ENCODE measurements at places on chromosomes 1 and 21.

- DNase-seq: no peak
Observed at GRCh38 chr1:243731974-243732625, 117.9 kb downstream of the AKT3 start.

DNA sequence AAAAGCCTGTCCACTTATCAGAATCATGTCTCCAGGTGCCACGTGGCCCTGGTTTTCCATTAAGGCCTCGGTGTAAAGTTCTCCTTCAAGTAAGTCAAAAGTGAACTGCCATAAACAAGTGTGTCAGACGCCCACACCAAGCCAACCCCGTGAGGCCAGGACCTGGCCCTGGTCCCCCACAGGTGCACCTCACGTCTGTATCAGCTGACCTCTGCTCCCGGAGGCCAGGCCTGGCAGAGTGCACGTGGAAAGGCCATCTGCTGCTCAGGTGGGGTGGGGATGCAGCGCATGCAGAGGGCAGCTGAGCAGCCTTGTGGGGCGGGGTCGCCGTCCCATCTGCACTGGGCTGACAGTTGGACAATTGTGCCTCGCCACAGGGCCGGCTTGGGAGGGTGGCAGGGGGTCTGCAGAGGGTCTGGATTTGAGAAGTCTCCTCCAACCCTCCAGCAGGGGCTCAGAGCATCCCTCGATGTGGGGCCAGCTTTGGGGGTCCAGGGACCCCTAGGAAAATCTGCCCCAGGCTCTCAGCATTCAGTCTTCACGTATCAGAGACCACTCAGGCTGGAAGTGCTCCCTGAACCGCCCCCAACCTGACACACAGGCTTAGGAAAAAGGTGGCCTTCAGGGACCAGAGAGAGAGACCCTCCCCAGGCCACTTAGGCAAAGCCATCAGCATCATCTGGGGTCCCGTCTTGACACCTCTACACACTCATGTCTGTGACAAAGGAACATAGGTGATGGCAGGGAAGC is 3.0 kb downstream of the SLC19A1 start:
- no peak for DNase-seq

DNA sequence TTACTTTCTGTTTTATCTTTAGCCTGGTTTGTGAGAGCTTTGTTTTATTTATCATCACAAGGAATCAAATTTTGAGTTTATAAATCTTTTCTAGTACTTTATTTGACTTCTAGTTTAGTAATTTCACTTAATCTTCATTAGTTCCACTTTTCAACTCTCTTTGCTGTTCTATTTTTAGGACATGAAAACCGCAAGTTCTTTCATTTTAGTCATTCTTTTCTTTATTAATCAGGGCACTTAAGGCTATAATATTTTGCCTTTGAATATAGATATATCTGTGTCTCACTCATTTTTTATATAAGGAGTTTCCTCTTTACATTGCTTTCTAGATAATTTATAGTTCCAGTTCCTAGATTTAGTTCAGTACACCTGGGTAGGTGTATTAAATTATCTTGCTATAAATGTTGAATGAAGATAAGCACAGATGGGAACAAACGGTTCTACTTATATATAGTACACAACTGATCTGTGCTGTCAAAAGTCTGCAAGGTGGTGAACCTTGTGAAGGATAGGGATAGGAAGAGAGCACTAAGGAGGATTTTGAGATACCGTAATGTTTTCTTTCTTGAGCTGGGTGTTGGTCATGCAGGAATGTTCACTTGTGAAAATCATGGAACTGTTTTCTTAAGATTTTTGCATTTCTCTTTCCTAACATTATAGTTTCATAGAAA is 402.3 kb downstream of the RYR2 start:
- no peak for DNase-seq

GRCh38 chr21:42279888-42280287 is 35.3 kb downstream of the TFF3 start:
- no peak for DNase-seq

DNA sequence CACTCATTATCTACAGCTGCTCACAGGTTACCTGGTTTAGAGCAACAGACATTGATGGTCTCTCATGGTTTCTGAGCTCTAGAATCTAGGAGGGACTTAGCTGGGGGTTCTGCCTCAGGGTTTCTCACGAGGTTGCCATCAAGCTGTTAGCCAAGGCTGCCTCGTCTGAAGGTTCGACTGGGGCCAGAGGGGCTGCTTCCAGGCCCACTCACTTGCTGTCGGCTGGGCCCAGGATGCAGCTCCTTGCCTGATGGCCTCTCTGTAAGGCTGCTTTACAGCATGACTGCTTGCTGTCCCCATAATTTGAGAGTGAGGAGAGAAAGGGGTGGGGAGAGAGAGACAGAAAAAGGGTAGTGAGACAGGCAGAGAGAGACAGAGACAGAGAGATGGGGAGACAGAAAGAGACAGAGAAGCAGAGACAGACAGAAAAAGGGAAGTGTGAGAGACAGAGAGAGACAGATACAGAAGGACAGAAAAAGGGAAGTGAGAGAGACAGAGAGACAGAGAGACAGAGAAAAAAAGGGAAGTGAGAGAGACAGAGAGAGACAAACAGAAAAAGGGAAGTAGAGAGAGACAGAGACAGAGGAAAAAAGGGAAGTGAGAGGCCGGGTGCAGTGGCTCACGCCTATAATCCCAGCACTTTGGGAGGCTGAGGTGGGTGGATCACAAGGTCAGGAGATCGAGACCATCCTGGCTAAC is 106.8 kb upstream of the C1orf174 start:
- DNase-seq: no peak

DNA sequence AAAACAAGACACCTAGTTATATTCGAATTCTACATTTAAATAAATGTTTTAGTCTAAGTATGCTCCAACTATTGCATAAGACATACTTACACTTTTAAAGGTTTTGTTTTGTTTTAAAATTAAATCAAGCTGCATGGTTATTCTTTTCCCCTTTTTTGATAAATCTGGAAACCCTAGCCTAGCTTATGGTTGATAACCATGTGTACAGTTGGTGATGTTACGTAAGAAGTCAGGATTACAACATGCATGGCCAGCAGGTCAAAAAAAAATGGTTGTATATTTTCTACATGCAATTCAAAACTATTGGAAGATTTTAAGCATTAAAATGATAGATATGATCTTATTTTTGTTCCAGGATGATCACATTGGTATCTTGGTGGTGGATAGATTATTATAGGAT is 1600.6 kb downstream of the PLA2G4A start:
- DNase-seq: no peak

DNA sequence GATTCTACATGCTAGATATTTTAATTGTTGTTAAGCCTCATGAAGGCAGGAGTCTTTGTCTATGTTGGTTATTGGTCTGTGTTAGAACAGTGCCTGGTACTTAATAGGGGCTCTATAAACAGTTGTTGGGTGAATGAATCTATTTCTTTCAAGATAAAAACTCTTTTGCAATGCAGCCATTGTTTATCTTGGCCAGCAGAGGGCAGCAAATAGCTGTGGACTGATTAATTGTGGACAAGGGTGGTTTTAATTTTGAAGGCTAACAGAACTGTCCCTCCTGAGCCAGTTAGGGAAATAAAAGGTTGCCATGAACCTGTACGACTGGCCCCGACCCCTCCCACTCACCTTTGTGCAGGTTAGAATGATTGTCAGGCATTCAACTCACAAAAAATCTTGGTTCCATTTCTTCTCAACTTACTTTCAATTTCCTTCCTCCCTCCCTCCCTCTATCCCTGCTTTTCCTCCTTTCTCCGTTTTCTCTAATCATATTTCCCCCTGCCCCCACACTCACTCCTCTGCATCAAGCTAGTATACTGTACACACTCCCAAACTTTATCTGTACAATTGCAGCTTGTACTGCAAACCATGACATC is 66.3 kb upstream of the DIRAS3 start:
- peak; percentile 60 for DNase-seq

GRCh38 chr21:18253799-18254198 is 9.2 kb downstream of the CHODL start:
- no peak for DNase-seq

DNA sequence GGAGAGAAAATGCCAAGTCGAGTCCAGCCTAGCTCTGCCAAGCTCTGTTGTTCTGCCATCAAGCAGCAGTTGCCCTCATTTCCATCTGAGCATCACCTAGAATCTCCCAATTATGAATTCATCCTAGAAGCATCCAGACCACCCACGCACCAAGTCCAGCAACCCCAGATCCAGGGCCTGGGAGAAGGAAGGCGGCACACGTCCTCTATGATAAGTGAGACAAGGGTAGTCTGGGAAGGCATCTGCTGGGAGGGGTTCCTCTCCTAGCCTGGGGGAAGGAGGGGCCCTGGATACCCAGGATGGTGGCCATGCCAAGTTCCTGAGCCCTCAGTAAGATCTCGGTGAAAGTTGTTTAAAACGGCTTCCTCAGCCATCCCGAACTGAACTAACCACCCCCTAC is 70.7 kb downstream of the VWA5B1 start:
- no peak for DNase-seq

DNA sequence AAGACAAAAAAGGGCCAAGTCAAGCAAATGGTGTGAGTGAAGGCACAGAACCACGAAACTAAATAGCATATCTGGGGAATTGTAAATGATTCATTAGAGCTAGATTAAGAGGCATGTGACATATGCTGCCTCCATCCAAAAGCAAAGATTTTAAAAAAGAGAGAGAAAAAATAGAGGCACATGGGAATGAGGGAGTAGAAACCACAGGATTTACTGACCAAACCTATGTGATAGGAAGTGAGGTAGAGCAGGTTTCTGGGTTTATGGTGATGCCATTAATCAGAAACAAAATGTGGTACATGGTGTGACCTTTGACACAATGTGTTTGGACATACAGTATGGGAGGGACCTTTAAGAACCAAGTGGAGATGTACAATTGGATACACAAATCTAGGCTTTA is 13.6 kb downstream of the C1orf52 start:
- DNase-seq: no peak

GRCh38 chr1:230641900-230642262 is 400 bp upstream of the COG2 start:
- DNase-seq: peak; percentile 2

DNA sequence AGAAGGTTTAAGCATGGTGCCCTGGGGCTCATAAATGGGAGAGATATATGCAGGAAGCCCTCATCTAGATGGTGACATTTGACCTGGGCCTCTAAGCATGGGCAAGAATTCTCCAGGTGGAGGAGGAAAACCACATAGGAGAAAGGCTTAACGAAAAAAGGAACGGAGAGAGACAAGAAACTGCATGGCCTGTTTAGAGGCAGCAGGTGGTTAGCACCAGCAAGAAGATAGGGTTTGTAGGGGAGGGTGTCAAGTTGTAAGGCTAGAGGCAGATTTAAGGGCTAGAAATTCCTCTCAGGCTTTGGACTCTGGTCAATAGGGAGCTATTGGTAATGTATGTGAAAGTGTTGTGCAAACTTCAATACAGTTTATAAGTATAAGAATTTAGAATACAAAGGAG is 8.2 kb upstream of the MAPKAPK2 start:
- DNase-seq: no peak

GRCh38 chr1:43839056-43839455 is 94.5 kb upstream of the ARTN start:
- no peak for DNase-seq

GRCh38 chr1:193185901-193186731 is at the start of gene B3GALT2:
TSS of gene B3GALT2 (minus strand) at chr1:193186613. CDS start at chr1:193181562, 5,051 bp downstream.
- DNase-seq: no peak
